ENCODE measurements at places on chromosomes 13 and 19.
A peak's percentile ranks its signal among the peaks of the same experiment; 100 is the strongest.

- DNase-seq: no peak
These were observed 4.5 kb upstream of the ZNF175 start for GRCh38 chr19:51566489-51567100.

GRCh38 chr19:52743091-52743490 is 8.2 kb upstream of the ZNF611 start:
- DNase-seq: no peak

GRCh38 chr13:98445340-98446233 is 131.3 kb downstream of the STK24 start:
- DNase-seq: peak; percentile 42

- DNase-seq: no peak
These were observed 75.5 kb upstream of the MEDAG start for GRCh38 chr13:30830638-30830965.

DNA sequence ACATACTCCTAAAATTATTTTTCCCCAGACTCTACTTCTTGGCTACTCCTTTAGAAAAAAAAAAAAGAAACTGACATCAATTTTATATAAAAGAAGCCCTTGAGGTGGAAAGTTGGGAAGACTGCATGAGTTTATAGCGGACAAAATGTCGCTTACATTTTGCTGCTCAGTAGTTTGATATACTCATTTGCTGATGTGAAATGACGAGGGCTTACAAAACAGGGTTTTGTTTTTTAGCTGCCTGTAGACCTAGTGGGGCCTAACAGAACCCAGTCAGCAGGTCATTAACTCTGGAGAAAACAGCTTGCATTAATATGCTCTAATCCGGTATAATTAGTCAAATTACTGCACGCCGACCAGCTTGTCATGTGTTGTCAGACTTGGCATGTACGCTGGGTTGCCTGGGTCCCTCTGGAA is 37.6 kb upstream of the MAB21L1 start:
- no peak for DNase-seq

DNA sequence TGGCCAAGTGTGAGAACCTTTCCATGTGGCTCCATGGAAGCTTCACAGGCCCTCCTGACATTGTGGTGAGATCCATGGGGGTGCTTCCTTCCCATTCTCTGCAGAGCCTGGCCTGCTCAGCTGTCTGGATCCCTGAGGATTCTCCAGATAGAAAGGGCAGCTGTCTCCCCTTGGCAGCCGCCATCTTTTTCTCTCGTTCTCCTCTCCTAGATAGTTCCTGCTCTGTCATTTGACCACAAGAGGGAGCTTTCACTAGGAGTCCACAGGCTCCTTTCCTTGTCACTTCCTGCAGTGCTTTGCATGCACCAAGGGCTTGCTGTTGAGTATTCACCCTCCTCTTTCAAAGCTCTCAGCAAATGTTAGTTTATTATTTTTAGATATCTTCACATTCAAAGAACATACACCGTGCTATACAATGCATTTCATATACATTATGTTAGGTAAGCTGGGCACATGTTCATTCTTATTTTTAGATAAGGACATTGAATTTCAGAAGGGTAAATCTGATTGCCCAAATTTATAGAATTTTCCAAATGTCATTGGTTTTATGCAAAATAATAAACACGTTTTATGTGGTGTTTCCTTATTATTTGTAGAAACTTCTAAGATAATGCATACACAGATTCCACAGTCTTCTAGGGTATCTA is 133.2 kb downstream of the FRY start:
- no peak for DNase-seq

DNA sequence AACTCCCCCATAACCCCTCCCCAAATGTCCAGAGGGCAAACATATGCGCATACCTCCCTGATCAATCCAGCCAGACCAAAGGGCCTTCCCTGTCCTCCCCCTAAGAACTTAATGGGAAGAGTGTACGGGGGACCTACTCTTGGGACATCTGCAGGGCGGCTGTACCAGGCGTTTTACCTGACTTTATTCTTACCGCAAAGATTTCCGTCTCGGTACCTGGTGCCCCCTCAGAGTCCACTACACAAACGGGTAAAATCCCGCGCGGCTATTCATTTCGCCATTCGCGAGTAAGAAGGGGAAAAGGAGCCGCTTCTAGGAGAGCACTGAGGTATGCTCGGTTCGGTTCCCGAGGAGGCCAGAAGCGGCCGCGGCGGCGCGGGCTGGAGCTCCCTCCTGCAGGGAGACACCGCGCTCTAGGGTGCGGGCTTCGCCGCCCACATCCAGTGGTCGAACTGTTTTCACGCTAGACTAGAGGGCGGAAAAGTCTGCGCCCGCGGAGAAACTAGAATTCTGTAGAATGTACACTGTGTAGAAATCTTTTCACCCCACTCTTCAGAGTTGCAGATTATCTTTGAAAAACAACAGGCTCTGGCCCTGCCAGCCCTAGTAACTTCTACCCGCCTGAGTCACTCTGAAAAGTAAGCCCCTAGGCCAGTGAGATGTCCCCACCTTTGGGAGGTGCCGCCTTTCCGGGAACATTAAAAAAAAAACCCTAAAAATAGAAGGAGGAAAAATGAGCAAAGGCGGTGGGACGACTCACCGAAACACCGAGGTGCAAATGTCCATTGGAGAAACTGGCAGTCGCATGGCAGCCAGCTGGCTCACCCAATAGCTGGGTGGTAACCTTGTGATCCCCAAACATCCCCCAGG is 3.8 kb upstream of the TSHZ3 start:
- no peak for DNase-seq

DNA sequence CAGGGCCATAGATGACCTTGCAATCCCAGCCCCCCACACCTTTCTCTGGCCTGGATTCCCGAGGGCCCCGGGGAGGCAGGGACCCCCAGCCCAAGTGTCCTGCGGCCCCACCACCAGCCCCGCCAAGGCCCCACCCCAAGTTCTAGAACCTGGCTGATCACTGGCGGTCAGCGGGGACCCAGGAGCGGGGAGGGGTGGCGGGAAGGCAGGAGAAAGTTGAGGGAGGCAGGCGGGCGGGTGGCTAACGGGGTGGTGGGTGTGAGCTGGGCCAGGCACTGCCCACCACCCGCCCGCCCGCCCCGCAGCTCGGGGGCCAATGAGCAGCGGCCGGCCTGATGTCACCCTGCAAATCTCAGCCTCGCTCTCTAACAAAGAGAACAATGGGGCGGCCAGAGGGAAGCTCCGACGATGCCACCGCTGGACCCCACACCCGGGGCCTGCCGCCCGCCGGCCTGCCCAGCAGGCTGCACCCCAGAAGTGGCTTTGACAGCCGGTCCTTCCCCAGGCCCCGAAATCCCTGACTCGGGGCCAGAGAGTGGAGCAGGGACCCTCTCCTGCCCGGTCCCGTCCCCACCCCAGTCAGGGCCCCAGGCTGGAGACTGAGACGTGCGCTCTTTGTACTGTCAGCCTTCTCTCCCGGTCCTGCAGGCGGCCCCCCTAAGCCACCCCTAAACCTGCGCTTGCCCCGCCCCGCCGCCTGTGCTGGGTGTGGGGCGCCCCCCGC is 1.6 kb downstream of the MEX3D start:
- DNase-seq: no peak

DNA sequence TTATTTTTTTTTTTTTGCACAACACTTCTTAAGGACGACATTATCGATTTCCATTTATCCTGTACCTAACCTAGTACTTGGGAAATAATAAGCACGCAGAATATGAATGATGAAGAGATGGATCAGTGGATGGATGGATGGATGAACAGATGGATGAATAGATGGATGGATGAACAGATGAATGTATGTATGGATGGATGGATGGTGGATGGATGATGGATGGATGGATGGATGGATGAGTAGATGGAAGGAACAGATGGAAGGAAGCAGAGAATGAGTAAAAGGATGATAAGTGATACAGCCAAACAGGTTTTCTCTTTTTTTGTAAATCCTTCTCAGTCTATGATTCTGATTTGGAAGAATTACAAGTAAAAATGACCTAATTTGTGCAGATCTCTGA is 166.9 kb downstream of the COL4A1 start:
- no peak for DNase-seq

- no peak for DNase-seq
These were observed 22.1 kb downstream of the ITM2B start for GRCh38 chr13:48255090-48255489.

DNA sequence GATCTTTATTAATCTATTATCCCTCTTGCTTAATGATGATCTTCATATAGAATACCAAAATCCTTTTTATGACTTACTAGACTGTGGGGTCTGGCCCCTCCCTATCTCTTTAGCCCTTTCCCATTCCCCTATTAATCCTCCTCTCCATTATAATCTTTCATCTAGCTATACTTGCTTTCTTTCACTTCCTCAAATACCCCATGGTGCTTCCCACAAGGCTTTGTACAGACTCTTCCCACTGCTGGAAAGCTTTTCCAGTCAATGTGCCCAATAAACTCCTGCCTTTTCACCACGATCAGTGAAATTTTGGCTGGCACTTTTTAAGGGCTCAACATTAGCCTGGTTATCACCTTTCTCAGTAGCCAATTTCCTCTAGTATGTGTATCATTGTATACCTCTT is 3.2 kb upstream of the EBPL start:
- DNase-seq: no peak

- DNase-seq: no peak
These were observed 6.7 kb upstream of the JUND start for GRCh38 chr19:18287836-18288772.

GRCh38 chr13:111901267-111901915 is 165.6 kb upstream of the SOX1 start:
- DNase-seq: no peak

Data from stimulated activated CD4-positive, alpha-beta T cell treated with anti-CD3 and anti-CD28 coated beads, Interleukin-1b, Interleukin-23, amount 100 ng/mL, for 24 hours (primary cell).